Hypothalamus (tissue), 51 donors: ENCODE measurements at places on chromosomes 4 and X.

DNA sequence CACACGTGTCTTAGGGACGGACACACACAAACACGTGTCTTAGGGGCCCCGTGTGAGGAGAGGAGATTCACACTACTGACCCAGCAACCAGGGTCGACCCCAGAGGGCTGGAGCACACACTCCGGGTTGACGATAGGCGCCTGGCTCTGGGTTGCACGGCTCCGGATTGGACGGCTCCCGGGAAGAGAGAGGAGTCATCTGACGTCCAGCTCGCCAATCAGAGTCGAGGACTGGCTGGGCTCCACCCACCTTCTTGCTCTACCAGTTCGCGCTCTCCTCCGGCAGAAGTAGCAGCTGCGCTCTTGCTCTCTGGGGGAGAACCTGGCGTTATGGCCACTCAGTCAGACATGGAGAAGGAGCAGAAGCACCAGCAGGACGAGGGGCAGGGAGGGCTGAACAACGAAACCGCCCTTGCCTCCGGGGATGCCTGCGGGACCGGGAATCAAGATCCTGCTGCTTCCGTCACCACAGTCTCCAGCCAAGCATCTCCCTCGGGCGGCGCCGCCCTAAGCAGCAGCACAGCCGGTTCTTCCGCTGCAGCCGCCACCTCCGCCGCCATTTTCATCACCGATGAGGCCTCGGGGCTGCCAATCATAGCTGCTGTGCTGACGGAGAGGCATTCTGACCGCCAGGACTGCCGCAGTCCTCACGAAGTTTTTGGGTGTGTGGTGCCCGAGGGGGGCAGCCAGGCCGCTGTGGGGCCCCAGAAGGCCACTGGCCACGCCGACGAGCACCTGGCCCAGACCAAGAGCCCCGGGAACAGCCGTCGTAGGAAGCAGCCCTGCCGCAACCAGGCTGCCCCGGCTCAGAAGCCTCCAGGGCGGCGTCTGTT, 74.3 kb downstream of the NUDT10 start:
- no peak for DNase-seq

DNA sequence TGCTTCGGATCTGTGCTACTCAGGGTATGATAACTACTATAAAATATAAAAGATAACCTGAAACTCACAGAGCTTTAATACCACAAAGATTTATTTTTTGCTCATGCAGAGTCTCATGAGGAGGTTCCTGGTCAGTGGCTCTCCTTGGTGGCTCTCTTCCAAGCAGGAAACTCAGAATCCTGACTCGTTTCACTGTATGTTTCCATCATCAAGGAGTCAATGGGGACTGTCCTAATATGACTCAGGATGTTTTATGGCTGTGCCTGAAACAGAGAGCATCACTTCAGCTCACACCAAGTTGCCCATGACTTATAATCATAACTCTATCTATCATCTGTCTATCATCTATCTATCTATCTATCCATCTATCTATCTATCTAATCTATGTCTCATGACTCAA, 620.8 kb upstream of the NR3C2 start:
- DNase-seq, result no peak

GRCh38 chr4:187179086-187180058, 455.7 kb upstream of the FAT1 start:
- DNase-seq, result no peak

DNA sequence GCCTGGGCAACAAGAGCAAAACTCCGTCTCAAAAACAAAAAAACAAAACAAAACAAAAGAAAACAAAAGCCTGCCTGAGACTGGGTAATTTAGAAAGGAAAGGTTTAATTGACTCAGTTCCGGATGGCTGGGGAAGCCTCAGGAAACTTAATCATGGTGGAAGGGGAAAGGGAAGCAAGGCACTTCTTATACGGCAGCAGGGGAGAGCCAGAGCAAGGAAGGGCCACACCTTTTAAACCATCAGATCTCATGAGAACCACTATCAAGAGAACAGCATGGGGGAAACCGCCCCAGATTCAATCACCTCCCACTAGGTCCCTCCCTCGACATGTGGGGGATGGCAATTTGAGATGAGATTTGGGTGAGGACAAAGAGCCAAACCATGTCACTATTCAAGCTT, 122.2 kb downstream of the UBE2K start:
- no peak for DNase-seq

- DNase-seq, result no peak
These were observed 521.7 kb downstream of the PPARGC1A start for GRCh38 chr4:23368081-23368697.

GRCh38 chr4:184583738-184584502, 65.3 kb downstream of the CASP3 start:
- DNase-seq, result no peak

DNA sequence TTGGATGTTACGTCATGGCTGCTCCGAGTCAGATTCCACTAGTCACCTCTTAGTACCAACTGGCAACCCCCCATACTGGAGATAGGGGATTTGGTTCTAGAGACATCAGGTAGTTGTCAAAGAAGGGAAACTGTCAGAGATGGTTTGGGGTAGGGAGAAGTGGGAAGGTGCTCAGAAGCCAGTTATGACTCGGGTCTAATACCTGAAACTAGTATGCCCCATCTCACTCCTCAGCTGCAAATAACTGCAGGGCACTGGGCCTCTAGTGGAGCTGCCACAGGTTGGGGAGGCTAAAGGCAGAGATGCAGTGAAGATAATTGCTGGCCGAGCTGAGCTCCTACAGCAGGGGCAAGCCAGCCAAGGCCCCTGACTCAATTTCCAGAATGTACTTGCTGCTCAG, 30.0 kb downstream of the OTUD6A start:
- no peak for DNase-seq

- no peak for DNase-seq
These were observed 136.6 kb downstream of the NEXMIF start for GRCh38 chrX:74788545-74789086.

GRCh38 chr4:15779306-15779705, 1.2 kb downstream of the CD38 start:
- DNase-seq, result peak; percentile 2

DNA sequence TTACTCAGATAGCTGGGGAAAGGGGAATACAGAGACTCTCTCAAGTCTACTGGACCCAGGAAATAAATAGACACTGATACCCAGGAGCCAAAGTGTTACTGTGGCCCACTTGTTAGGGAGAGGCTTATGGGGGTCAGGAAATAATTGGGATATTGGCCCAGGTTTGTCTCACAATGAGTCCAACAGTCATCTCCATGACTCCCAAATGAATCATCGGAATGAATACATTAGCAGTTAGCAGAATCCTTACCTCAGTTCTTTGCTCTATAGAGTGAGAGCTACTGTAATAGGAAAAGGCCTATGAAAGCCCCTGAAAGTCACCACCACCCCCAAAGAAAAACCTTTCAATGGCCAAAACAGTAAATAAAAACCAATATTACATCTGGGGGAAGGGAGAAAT, 42.4 kb upstream of the ARHGEF6 start:
- no peak for DNase-seq

DNA sequence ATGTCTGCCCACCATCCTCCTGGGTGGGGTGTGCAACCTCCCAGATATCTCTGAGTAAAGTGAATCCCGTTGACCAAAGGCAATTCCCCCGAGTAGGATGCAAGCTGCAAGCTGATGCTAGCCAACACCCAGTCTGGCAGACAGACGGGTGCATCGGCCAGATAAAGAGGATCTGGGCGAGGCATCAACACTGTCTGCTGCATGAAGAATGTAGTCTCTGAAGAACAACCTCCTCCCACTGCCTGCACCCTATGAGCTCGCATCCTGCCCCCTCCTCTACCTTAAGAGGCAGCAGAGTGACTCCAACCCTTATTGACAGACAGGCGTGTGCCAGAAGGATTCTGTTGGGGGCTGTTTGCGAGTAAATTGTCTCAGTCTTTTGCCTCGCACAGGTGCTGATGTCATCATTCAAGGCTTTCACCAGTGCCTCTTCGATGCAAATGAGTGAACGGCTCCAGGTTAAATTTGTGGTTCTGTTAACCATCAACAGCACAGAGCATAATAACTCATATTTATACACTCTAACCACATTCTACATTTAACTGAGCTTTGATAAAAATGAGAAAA, 546.9 kb downstream of the BCOR start:
- DNase-seq, result no peak

DNA sequence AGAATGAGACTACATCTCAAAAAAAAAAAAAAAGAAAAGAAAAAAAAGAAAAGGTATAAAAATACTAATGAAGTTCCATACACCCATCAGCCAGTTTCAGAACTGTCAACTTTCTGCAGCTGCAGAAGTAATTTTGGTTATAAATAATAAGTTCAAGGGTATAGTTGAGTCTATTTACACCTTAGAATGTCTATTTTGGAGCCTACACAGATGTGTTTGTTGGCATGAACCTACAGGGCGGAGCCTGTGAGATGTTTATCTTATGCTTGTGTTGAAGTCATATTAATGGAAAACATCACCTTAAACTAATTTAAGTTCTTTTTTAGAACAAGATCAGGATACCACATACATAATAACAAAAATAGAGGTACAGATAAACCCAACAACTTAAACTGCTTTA, 85.8 kb downstream of the RAPGEF2 start:
- no peak for DNase-seq

GRCh38 chr4:30601070-30601865, 118.9 kb upstream of the PCDH7 start:
- no peak for DNase-seq

DNA sequence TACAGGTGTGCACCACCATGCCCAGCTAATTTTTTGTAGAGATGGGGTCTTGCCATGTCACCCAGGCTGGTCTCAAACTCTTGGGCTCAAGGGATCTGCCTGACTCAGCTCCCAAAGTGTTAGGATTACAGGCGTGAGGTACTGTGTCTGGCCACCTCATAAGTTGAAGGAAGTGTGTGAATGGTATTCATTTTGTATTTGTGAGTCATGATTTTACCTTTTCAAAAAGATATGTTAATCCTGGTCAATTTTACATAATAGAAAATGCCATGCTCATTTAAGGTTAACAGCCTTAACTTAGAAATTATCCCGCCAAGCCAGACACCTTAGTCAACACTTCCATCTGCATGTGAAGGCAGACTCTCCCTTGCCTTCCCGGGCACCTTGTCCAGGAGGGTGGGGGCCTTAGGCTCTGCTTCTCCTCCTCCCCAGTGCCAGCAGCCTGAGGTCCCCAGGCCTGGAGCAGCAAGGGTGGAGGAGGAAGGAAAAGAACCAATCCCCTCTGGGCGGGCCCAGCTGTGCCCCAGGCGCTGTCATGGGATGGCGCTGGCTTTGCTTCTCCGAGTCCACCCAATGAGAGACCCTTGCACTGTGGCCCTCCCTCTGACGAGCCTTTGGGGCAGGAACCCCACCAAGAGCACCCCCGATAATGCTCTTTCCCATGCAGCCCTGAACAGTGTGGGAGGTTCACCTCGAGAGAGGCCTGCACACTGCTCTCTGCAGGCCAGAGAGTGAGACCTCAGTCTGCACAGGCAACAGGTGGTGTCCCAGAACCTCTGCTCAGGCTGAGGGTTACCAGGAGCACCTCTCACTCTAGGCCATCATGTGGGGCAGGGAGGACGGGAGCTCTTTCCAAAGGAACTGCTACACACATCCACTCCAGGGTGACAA, 37.3 kb downstream of the RNF212 start:
- no peak for DNase-seq

DNA sequence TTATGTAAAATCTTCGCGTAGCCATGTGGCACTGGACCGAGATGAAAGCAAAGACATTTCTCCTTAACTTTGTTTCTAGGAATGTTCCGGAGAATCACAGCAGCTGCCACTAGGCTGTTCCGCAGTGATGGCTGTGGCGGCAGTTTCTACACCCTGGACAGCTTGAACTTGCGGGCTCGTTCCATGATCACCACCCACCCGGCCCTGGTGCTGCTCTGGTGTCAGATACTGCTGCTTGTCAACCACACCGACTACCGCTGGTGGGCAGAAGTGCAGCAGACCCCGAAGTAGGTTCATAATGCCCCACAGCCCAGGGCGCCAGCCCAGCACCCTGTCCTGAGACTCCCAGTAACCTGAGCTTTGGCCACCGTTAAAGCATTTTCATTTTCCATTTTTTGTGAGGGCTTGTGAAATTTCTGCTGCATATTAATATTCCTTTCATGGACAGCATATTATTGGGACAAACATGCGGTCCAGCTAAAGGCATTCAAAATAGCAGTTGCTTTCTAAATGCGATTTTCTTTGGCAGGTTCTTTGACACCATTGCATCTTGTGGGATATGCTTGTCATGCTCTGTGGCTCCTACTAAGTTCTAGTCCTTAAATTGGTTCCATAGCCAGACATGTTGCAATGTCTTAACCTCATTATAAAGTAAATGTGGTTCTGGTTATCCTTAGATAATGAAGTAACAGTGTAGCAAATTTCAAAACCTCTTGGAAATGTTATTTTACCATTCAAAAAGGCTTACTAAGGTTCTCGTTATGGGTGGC, 49.1 kb upstream of the MSANTD1 start:
- DNase-seq, result no peak

DNA sequence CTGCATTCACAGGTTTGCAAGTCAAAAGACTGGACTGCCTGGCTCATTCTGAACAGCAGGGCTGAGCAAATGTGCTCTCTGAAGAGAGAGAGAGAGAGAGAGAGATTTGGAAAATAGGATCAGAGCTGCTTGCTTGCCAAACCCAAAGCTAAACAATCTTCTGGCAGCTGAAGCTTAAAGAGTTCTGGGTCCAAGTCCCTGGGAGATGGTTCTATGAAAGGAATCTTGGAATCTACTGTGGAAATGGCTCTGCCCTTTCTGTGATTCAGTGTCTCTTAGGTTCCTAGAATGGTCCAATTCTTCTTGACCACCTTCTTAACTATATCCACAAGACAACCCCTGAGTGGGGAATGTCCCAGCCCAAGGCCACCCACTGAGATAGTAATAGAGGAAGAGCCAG, 66.1 kb upstream of the EFNB1 start:
- DNase-seq, result no peak

DNA sequence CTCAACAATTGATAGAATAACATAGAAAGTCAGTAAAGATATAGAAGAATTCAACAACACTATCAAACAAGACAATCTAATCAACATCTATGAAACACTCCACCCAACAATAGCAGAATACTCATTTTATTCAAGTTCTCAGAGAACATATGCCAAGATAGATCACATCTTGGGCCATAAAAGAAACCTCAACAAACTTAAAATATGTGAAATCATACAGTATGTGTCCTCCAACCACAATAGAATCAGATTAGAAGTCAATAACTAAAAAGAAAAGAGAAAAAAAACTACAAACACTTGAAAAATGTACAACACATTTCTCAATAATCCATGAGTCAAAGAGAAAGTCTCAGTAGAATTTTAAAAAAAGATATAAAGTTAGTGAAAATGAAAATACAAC, 78.6 kb upstream of the LDB2 start:
- DNase-seq, result no peak

DNA sequence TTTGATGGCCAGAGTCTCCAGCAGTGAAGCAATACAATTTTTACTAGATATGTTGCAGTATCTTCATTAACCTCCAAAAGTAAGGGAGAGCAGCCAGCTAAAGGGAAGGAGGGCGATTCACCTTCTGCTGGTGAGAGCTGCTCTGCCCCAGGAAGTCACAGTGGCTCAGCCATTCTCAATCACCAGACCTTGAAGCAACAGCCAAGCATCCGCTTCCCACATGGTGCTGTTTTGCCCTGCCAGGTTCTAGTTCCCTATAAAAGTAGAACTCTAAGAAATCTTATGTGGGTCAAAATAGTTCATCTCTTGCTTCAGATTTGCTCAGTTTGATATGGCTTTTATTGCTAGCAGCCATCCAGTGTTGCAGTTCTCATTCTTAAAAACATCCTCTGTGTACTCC, 166.8 kb downstream of the STIM2 start:
- no peak for DNase-seq

- DNase-seq, result no peak
These were observed 140.3 kb upstream of the SH3RF1 start for GRCh38 chr4:169410839-169411770.

- no peak for DNase-seq
These were observed 89.7 kb downstream of the TET2 start for GRCh38 chr4:105236202-105236915.
